ENCODE measurements at places on chromosomes 6 and 20.
A peak's percentile ranks its signal among the peaks of the same experiment; 100 is the strongest.

DNA sequence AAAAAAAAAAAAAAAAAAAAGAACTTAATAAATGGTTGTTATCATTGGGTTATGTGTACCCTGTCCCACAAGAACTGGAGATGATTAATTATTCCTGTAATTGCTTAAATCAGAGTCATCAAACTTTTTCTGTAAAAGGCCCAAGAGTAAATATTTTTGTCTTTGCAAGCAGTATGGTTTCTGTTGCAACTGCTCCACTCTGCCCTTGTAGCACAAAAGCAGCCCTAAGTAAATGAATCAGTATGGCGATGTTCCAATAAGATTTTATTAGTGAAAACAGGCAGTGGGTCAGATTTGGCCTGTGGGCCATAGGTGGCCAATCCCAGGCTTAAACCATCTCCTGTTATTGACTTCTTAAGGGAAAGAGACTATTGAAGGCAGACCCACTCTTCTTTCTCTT, 252.7 kb downstream of the TSHZ2 start:
- no peak for DNase-seq

DNA sequence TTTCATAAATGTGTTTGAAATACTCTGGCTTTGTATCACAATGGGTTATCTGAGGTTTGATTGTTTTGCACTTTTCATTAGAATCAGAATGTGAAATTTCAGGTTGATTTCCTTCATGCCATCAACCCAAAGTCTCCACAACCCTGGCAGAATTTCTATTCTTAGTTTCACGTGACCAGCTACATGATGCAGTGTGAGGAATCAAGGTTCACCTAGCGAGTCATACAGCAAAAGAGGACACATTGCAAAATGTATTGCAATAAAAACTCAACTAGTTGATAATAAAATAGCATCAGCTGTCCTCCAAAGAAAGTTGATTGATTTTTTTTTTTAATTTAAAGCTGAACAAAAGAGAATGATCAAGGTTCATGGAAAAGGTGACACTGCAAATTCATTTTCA, 2.2 kb downstream of the HAO1 start:
- DNase-seq: no peak

DNA sequence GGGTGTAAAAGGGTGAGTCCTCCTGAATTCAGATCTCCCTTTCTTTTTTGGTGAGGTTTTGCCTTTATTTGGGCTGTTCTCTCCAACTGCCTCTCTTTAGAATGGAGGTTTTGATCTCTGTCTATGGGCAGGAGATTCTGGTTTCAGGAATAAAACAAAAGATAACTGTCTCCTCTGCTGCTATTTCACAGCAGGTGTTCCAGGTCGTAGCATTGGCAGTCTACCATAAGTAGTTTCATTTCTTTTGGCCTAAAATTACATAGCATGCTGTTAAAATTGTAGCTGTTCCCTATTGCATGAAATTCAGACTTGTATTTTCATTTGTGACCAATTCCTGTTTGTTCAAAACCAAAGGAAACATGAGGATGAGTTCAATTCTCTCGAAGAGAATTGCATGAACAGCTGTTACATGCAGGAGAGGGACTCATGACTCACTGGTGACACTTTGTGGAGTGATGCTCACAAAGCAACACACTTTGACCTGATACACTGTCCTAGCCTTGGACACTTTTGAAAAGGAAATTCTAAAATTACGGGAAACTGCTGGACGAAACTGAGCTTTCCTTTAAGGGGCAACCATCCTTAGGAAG, 76.8 kb upstream of the SIRPG start:
- DNase-seq: no peak

- no peak for DNase-seq
Measured at GRCh38 chr6:115004204-115004603, 661.4 kb upstream of the HS3ST5 start.

DNA sequence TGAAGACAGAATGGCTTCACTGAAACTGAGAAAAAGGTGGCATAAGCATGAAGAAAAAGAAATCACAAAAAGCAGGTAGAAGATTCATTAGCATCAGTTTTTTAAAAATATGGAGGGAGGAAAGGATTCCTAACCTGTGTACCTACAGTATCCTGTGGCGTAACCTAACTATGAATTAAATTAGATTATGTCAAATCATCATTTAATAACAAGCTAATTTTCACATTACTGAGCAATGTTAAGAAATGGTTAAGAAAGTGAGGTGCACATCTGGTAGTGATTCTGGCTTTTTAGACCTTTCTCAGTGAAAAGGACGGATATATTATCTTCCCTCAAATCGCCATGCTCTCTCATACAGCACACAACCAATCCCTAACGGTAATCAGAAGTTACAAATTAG, 12.5 kb downstream of the CD164 start:
- DNase-seq: no peak

DNA sequence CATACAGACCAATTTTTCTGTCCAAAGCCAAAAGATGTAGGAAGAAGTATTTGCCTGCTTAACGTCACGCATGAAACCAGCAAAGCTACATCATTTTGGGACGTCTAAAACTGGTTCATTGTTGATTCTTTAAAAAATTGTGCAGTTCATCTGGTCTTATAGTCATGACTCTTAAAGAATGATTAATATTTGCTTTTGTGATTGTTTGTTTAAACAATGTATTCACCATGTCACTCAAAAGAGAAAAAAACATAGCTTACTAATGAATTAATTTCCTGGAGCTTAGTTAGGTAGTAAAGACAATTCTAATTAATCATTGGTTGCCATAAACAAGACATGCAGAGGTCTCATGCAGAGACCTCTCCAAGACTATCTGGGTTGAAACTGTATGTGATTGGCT, 157.3 kb downstream of the RPS12 start:
- no peak for DNase-seq

- DNase-seq: no peak
Measured at GRCh38 chr6:156421933-156422332, 355.2 kb upstream of the ARID1B start.

DNA sequence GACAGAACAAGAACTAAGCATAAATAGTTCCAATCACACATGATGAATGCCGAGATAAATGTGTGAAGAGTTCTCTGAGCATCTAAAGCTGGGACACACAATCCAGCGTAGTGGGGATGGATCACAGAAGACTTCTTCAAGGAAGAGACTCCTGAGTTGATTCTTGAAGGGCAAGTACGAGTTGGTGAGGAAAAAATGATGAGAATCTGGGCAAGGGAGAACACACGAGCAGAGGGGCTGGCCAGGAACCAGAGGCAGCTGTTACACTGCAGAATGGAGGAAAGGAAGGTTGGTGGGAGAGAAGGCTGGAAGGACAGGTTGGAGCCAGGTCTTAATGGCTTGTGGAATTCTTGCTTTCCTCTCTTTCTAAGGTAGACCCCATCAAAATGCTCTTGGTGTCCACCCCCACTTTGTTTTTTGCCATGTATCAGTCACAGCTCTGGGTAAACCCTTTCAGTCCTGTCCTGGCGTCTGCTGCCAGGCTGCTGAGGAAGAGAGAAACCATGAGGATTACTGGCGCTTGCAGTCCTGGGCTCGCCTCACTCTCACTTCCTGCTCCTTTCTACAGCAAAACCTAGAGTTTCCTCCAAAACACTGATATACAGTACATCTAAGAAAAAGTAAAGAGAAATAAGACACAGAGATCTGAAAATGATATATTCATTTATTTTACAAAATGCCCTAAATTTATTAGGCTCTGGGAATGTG, 127.6 kb upstream of the FAM184A start:
- DNase-seq: no peak

GRCh38 chr6:119612911-119613381, 263.4 kb upstream of the MAN1A1 start:
- no peak for DNase-seq

- DNase-seq: no peak
Measured at GRCh38 chr6:109794201-109794923, 103.3 kb downstream of the FIG4 start.

DNA sequence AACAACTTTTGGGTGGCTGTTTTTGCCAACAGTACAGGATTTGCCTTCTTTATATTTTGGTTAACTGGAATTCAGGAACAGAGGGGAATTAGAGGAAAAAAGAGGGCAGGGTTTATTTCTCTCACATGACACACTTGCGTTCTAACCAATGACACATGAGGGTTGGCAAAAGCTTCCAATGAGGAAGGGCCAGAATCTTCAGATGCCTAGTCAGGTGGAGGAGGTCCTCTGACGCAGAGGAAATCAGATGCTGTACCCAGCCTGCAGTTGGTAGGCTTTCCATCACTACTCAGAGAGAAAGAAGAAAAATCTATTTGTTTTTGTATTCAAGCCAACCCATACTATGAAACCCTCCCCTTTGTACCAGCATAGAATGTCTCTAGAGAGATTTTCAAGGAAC, 20.8 kb downstream of the TM9SF4 start:
- no peak for DNase-seq

GRCh38 chr6:109816452-109817374, 125.6 kb downstream of the FIG4 start:
- peak; percentile 63 for DNase-seq

- DNase-seq: no peak
Measured at GRCh38 chr20:2032168-2032567, 38.3 kb upstream of the PDYN start.
